Posterior cingulate gyrus (tissue), 11 donors: ENCODE measurements at places on chromosomes 7 and 10.
A peak's percentile ranks its signal among the peaks of the same experiment; 100 is the strongest.

DNA sequence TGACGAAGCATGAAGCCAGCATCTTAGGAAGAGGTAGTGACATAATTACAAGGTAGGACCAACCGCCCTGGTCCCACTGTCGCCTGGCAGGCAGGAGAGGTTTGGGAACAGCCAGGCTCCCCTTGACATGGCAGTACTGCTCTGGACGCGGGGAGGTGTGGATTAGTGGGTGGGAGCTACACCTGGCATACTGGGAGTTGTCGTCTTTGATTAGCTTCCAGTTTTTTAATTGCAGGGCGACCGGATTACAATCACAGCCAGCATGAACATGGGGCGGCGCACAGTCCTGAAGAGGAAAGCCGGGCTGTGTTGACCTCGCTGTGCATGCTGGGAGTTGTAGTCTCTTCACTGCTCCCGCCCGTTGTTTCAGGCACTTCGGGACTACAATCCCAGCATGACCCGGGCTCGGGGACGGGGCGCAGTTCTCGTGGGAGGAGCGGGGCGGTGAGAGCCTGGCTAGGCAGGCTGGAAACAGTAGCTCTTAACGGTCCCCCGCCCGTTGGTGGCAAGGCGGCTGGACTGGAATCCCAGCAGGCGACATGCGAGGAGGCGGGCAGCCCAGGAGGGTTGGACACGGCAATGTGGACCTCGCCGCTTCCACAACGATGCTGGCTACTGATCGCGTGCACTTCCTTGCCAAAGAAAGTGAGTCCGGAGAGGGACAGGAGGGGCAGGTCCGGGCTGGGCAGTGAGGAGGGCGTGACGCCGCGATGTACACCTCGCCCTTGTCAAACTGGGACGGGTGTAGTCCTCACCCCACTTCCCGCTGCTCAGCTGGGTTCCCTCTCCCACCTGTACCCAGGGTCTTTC is 98.0 kb upstream of the ZNF722 start:
- peak; percentile 88 for DNase-seq

DNA sequence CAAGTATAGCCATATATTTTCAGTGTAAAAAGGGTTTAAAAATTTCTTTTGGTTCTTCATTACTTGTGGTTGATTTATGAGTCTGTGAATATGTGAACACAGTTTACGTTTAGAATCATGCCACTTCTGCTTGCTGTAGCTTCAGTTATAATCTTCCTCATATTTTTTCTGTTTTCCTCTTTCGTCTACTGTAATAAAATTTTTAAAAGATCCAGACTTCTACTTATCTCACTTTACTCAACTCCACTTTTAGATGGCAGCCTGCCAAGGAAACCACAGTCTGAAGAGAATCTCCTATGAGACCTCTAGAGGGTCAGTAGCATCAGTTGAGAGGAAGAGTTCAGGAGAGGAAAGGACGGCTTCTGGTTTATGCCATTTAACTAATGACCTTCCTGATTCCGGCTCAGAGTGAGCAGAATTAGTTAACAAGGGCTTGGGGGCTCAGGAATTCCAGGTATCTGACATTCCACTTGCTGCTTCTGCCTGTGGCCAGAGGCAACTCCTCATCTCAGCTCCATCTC is 21.4 kb downstream of the CREB5 start:
- no peak for DNase-seq

- no peak for DNase-seq
Measured at GRCh38 chr7:95867309-95867708, 95.0 kb downstream of the DYNC1I1 start.

DNA sequence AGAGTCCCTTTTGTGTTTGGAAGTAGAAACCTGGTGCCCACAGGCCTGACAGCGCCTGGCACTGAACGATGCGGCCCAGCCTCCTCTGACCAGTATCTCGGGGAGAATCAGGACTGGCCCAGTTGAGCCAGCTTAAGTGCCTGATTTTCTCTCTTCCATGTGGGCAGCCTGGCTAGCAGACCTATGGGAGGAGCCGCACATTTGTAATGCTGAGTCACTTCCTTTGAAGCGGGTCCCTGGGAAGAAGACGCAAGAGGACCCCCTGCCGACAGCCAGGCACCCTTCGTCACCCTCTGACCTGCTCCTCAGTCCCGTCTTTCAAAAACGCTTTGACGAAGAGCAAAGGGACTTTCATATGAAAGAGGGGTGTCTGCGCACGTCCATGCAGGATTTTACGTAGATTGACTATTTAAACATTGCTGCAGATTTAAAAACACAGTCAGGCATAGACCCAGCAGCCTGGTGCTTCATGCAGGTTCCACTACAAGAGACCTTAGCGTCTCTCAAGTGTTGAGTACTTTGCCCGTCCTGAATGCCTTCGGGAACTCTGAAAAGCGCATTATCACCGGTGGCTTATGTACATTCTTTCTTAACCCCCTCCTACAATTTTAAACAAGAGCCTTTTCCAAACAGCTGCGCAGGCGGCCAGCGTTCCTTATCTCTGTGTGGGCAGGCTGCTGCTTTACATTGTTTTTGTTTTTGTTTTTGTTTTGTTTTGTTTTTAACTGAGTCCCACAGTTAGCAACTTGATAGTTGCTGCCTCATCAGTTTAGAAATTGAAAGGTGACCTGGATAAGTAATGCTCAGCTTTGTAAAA is 36.5 kb upstream of the AP5Z1 start:
- no peak for DNase-seq

DNA sequence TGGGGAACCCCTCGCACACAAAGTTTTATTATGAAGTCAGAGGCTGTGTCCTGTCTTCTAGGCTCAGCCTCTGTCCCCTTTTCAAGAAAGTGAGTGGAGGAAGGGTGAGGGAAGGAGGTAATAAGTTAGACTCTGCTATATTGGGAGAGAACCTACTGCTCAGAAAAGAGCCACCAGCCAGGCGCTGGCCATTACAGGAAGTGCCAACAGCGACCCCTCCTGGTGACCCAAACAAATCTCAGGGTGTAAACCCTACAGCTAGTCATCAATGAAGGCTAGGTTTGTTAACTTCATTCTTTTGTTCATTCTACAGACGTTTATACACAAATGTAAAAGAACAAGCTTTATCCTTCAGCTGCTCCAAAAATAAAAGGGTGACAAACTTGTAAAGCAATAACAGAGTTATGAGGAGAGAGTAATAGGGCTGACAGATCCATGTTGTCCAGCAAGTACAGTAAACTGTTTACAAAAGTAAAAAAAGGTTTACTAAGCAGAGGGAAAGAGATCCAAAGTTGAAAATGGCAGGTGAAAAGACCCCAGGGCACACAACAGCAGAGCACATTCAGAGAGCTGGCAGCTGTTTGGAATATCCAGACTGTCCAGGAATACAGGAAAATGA is 82.7 kb downstream of the FAM204A start:
- DNase-seq: peak; percentile 19

DNA sequence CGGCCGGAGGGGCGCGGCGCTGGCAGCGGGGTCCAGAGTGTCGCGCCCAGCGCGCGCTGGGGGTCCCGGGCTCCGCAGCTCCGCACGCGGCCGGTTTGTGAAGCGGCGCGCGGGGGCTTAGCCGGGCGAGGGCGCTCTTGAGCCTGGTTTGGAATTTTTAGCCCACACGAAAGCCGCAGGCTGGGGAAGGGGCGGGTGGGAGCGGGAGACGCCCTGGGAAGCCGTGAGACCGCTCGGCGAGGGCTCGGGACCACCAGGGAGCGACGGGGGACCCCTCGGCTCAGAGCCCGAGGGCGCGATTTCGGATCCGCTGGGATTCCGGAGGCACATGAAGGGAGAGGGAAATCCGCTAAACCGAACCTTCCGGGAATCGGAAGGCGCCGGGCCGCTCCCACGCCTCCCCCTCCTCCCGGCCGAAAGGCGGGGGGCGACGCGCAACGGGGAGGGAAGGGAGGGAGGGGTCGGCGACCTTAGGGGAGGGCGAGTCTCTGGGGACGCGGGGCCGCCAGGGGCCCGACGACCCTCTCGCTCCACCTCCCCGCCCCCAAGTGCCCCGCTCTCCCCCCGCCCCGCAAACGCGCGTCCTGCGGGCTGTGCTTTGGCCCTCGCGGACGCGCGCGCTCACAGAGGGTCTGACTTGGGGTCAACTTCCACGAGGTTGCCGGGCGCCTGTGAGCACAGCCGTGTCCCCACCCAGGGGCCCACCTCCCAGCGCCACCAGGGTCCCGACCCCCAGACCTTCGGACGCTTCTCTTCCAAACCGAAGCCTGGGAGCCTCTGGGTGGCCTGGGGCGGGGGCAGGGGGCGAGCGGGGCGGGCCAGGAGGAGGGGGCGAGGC is 5.1 kb upstream of the ELFN1 start:
- DNase-seq: peak; percentile 42

GRCh38 chr7:107877731-107878382 is 13.1 kb upstream of the DLD start:
- DNase-seq: no peak
